ENCODE measurements at places on chromosomes 2 and 18. TPM values are rescaled to one million over a fixed set of nuclear protein-coding genes. Genes with fewer than 3 reads are reported as not detected.

The C1GALT1C1L gene
- 0.97 TPM for total RNA-seq

The SLC9A2 gene
- total RNA-seq = not detected

The TMEM17 gene
- total RNA-seq = 1.3 TPM

The NAB1 gene
- 43.5 TPM for total RNA-seq

The CPLX4 gene
- not detected for total RNA-seq

The SSB gene
- total RNA-seq = 136 TPM
